MCF 10A (cell line): ENCODE measurements at places on chromosomes 2 and 18.

DNA sequence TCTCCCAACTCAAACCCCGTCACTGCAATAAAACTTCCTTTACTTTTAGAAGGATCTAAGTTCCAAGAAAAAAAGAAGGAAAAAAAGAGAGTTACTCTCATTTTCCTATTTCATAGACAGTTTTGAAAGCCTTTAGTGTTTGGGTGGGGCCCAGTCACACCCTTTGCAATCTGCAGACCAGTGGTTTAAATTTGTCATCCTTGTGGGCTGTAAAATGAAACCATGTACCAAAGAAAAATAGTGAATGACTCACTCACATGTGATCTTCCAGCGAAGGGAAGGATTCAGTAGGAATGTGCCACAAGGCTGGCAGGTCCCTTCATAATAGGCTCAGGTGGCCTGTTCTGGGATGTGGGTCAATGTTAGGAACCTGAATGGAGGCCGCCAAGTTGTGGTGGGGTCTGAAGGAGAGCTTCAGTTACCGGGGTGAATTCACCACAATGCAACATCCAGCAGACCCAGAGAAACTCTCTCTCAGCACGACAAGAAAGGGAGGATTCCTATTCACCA, 28.3 kb downstream of the ANXA4 start:
- peak; percentile 87 for DNase-seq

DNA sequence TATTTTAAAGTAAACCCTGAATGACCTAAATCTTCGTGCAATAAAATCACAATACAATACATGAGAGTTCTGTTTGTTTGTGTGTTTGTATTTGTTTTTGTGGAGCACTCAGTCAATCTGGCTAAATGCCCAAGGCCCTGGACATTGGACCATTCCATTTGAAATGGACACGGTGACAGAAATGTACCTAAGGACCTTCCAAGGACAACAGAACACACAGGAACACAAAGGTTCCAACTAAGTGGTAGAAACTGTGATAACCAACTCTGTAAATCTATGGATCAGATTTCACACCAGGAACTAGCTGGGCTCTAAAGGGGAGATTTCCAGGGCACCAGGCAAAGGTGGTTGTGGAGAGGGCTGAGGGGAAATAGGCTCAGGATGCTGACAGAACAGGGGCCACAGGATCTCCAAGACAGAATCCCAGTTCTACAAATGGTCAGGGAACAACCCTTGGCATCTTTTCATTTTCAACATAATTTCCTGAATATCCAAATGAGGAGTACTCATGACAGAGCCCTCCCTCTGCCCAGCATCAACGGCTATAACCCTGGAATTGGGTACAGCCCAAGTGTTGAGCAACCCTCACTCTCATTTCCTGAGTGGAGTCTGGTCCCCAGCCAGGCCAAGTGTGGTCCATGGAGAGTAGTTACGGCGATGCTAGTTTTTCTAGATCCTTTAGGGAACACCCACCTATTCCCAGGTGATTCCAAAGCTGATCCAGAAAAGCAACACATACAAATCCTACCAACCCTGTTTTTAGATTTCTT, 78.4 kb downstream of the NCKAP5 start:
- peak; percentile 4 for DNase-seq

- peak; percentile 11 for DNase-seq
Observed at GRCh38 chr2:99648178-99648844, 158.5 kb upstream of the REV1 start.

- DNase-seq, result no peak
Observed at GRCh38 chr2:156574112-156574511, 137.9 kb downstream of the GPD2 start.
